ENCODE measurements at places on chromosomes 1 and 21. TPM values are rescaled to one million over a fixed set of nuclear protein-coding genes. Genes with fewer than 3 reads are reported as not detected.
A peak's percentile ranks its signal among the peaks of the same experiment; 100 is the strongest.

GRCh38 chr1:59666106-59666505, 148.6 kb upstream of the HOOK1 start:
- H3K4me3 ChIP-seq = no peak overlapping the region
- H3K4me1 ChIP-seq = no peaks in the 10 kb centered on the region
- no peaks in the 10 kb centered on the region for H3K36me3 ChIP-seq
- H3K27me3 ChIP-seq = no peaks in the 10 kb centered on the region
- no peak overlapping the region for H3K27ac ChIP-seq

GRCh38 chr1:228293816-228294500, 86.1 kb downstream of the OBSCN start:
- H3K36me3 ChIP-seq = peaks cover 9% of the 10 kb centered on the region
- no peak for DNase-seq
- H3K4me1 ChIP-seq = peaks cover 3% of the 10 kb centered on the region

CA14 gene
- not detected for total RNA-seq

- H3K27me3 ChIP-seq = peaks cover 13% of the 10 kb centered on the region
- H3K4me3 ChIP-seq = no peak overlapping the region
- H3K36me3 ChIP-seq = no peaks in the 10 kb centered on the region
- H3K27ac ChIP-seq = no peak overlapping the region
Observed at GRCh38 chr1:232238009-232238408, 391.9 kb downstream of the SIPA1L2 start.

- H3K36me3 ChIP-seq = peaks cover 7% of the 10 kb centered on the region
- H3K4me1 ChIP-seq = peaks cover 30% of the 10 kb centered on the region
- H3K27ac ChIP-seq = peak overlapping the region; percentile 95
- H3K4me3 ChIP-seq = peak overlapping the region; percentile 94
- DNase-seq = no peak
Observed at GRCh38 chr1:6580119-6580592, 362 bp downstream of the ZBTB48 start.

DNA sequence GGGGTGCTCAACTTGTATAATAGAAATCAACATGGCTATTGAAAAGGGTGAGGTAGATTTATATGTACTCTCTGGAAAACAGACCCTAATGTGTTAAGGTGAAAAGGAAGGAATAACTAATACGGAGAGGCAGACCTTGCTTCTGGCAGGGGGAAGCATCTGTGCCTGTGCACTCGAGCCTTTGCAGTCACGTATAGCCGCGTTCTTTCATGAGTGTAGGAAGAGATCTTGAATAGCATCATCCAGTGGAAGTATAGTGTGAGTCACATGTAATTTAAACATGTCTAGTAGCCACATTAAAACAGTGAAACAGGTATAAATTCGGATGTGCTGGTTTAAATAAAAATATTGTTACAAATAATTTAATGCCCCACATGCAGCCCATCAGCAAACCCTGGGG, 3.0 kb downstream of the A3GALT2 start:
- H3K4me1 ChIP-seq = peaks cover 4% of the 10 kb centered on the region
- H3K27ac ChIP-seq = no peak overlapping the region
- DNase-seq = no peak
- H3K36me3 ChIP-seq = peaks cover 2% of the 10 kb centered on the region
